ENCODE measurements at places on chromosomes 5 and 9.

DNA sequence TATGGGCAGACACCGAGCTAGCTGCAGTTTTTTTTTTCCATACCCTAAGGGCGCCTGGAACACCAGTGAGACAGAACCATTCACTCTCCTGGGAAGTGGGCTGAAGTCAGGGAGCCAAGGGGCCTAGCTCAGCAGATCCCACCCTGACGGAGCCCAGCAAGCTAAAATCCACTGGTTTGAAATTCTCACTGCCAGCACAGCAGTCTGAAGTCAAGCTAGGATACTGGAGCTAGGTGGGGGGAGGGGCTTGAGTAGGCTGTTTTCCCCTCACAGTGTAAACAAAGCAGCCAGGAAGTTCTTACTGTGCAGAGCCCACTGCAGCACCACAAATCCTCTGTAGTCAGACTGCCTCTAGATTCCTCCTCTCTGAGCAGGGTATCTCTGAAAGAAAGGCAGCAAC, 151.7 kb upstream of the HCN1 start:
- DNase-seq = peak; percentile 54

GRCh38 chr5:54066433-54066832, 243.9 kb downstream of the ARL15 start:
- DNase-seq = no peak

- no peak for DNase-seq
Measured at GRCh38 chr9:99752417-99753109, 69.1 kb upstream of the NR4A3 start.

DNA sequence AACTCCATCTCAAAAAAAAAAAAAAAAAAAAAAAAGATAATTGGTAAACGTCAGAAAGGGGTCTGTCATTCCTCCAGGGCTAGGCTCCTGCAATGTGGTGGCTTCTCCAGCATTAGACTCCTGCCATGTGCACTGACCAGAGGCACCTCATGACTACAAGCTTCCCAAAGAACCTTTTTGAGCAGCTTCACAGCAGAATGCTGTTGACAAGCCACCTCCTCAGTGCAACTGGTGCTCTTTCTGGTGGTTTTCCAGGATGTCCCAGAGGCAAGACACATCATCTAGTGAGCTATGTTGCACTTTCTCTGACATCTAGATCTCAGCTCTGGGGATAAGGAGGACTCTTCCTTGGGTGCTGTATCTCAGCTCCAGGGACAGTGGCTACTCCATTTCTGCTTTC, 11.6 kb downstream of the RPL37 start:
- DNase-seq = no peak

DNA sequence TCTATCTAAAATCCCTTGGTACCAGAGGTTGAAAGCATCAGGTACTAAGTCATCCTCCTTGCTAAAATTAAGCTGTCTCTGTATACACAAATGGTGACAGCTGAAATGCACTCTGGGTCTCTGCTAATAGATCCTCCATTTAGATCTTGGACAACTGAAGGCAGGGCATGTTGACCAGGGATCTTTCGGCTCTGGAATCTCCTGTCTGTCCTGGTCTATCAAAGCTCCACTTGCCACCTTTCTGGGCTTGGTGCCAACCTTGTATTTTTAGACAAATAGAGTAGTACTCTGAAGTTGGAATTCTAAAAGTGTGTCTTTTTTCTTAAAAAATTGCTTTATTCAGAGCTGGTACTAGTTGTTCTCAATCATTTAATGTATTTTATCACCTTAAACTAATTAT, 135.2 kb upstream of the HMHB1 start:
- DNase-seq = no peak

- peak; percentile 29 for DNase-seq
Measured at GRCh38 chr5:3531320-3531986, 64.2 kb upstream of the IRX1 start.

Data from H1 (cell line).